B cell (primary cell): ENCODE measurements at places on chromosomes 13 and 19. TPM values are rescaled to one million over a fixed set of nuclear protein-coding genes. Genes with fewer than 3 reads are reported as not detected.
A peak's percentile ranks its signal among the peaks of the same experiment; 100 is the strongest.

ZIM2 gene
- not detected in 2 replicates for polyA plus RNA-seq

- DNase-seq, result peak; percentile 49
Measured at GRCh38 chr19:48815870-48816501, 5.2 kb upstream of the BCAT2 start.

NLRP4 gene
- polyA plus RNA-seq, result 0.45 and 1.3 TPM in 2 replicates

- no peak for DNase-seq
Measured at GRCh38 chr19:9936326-9937000, at the start of gene OLFM2. Gene OLFM2 (minus strand): TSS chr19:9936515. CDS start chr19:9936366, 149 bp downstream.

- DNase-seq, result peak; percentile 86
Measured at GRCh38 chr13:30607908-30608307, 9.8 kb upstream of the USPL1 start.

- DNase-seq, result no peak
Measured at GRCh38 chr19:34598217-34599155, 78.5 kb downstream of the SCGB2B2 start.

- no peak for DNase-seq
Measured at GRCh38 chr13:107835339-107836018, 379.9 kb downstream of the LIG4 start.

DNA sequence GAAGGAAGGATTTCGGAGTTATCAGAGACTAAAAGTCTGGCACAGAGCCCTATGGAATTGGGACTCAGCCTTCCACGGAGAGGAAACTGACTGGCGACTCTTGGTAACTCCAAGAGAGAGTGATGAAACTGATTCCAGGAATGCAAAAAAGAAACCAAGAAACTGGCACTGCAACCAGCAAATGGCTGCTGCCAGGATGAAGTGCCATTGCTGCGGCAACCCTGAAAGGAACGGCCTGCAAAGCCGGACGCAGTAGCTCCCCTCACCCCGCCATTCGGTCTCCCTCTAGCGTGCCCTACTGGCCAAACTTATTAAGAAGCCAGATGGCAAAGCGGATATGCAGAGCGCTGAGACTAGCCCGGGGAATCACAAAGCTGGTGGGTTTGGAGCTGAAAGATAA lies 236.0 kb downstream of the PCDH9 start:
- DNase-seq, result peak; percentile 68

EDNRB gene
- polyA plus RNA-seq, result not detected in 2 replicates

- no peak for DNase-seq
Measured at GRCh38 chr19:53904909-53905308, 4.2 kb upstream of the CACNG7 start.

- DNase-seq, result no peak
Measured at GRCh38 chr13:92164822-92165221, 766.4 kb downstream of the GPC5 start.

B3GNT8 gene
- 0.06 TPM in 1 of 2 replicates, not detected in the other for polyA plus RNA-seq

GRCh38 chr19:35126624-35126959 lies 8.3 kb downstream of the LGI4 start:
- no peak for DNase-seq

DNA sequence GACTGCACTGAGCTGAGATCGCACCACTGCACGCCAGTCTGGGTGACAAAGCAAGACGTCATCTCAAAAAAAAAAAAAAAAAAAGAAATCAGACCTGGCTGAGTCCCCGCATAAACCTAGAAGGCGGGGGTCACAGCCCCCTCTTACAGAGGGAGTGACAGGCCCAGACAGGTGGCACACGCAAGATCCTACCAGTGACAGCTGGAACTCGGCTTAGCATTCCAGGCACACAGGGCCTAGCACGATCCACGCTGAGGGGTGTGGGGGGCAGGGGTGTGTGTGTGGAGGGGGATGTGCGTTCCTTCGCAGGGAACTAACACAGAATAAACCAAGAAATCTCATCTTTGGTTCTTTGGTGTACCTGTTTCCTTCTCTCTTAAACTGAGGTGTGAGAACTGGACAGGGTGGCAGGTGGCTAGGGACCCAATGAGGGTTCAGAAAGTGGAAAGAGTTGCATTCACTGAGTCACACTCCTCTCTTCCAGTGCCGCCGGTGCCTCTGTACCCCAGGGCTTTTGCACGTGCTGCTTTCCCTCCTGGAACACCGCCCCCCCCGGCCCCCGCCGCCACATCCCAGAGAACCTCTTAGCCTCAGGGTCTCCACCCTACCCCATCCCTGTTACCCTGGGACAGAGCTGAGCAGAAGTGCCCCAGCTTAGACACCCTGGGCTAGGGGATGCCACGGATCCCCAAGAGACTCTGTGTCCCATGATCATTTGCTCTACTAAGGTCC lies 5.0 kb downstream of the SGTA start:
- no peak for DNase-seq

- peak; percentile 83 for DNase-seq
Measured at GRCh38 chr13:30376426-30377311, 45.6 kb upstream of the UBE2L5 start.

DNA sequence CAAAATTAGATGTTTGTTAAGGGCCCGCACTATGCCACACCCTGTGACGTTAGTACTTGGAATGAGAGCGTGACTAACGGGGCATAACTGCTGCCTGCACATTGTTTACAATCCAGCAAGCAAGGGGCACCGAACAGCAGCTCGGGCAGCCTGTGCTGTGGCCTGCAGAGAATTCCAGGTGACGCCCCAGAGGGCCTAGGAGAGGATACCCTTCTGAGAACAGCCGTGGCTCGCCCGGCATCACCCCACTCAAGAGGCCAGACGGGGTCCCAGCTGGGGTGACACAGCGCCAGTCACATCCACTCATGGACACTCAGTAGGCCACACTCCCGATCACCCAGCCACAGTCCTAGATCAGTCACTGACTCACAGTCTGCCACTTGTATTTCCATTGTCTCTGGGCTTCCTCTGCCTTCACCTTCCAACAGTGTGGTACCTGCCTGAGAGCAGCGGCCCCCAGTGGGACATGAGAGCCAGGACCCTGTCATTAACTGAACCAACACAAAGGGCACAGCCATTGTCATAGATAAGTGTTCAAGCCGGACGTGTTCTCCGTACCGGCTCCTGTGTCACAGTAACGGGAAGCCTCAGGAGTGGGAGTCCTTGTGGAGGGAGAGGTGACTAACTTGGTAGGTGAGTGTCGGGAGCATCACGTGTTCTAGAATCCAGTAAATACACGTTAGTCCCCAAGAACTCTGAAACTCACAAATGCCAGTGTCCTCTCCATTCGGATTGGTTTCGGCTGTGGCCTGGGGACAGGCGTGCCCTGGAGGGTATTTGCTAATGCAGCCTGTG lies 7.5 kb downstream of the ZNF331 start:
- DNase-seq, result peak; percentile 31

GRCh38 chr13:46320406-46320805 lies 66.6 kb downstream of the RUBCNL start:
- DNase-seq, result no peak

- DNase-seq, result no peak
Measured at GRCh38 chr19:4914736-4915501, 5.6 kb downstream of the UHRF1 start.

LYPD3 gene
- 2.2 and 3.5 TPM in 2 replicates for polyA plus RNA-seq

- no peak for DNase-seq
Measured at GRCh38 chr13:77375560-77376108, 48.7 kb upstream of the MYCBP2 start.

GRCh38 chr13:24764276-24764630 lies 284 bp downstream of the RNF17 start:
- no peak for DNase-seq

URI1 gene
- 21.3 and 32.8 TPM in 2 replicates for polyA plus RNA-seq

- DNase-seq, result no peak
Measured at GRCh38 chr13:52025475-52026245, 1.2 kb downstream of the UTP14C start.

GRCh38 chr13:113350065-113350937 lies 13.6 kb downstream of the GRTP1 start:
- DNase-seq, result no peak

DNA sequence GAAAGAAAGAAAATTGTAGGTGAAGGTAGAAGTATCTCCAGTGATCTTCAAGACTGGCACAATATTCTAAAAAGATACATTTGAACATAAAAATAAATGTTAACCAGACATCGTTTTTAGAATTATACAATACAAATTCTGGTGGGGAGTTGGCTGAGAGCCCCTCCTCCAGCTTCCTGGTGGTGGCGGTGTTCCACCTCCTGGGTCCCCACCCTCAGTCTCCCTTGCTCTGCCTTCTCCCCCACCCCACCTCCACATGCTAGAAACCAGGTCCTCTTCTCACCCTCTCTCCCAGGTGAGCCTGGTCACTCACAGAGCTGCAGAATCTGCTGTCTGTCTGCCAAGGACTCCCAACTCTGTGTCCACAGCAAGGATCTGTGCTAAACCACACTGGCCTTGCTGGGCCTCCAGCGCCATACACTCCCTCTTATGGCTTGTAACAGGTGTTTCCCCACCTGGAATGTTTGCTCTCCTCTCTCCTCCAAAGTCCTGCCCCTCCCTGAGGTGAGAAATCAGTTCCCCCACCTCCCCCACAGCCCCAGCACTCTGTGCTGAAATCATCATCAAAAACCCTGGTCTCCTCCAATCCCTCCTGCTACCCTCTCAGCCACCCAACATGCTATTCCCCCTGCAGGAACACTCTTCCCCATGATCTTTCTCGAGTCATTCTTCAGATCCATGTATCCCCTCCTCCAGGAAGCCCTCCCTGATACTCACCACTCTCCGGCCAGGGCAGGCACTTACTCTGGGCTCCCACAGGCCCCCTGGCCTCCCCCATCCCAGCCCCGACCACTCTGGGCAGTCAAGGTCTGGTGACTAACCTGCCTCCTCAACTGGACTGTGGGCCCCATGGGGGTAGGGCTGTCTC lies 20.5 kb upstream of the CYP2S1 start:
- DNase-seq, result no peak

DNA sequence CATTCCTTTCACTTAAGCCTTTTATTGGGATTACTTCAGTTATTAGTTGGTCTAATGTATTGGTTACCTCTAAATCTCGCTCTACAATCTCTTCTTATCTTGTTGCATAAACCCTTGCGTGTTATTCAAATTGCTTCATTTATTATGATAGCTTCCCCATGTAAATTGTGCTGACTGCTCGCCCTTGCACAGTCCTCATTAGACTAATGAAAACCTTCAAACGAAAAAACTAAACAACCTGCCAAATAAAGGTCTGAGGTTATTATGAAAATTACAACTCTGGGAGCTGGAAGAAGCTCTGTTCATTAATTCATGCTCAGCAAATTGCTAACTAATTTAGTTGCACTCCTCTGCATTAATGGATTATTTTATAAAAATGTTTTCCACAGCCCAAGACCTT lies 320.1 kb downstream of the DACH1 start:
- DNase-seq, result no peak

DNA sequence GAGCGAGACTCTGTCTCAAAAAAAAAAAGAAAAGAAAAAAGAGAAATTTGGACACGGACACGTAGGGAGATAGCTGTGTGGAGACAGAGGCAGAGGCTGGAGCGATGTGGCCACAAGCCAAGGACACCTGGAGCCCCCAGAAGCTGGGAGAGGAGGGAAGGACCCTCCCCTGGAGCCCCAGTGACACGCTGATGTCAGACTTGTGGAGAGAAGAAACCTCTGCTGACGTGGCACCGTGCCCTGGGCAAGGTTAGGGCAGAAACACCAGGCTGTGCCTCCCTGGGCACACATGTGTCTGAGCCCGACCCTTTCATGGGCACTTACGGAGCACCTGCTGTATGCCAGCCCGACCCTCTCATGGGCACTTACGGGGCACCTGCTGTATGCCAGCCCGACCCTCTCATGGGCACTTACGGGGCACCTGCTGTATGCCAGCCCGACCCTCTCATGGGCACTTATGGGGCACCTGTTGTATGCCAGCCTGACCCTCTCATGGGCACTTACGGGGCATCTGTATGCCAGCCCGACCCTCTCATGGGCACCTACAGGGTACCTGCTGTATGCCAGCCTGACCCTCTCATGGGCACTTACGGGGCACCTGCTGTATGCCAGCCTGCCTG lies 17.8 kb downstream of the ARID3A start:
- no peak for DNase-seq

DNA sequence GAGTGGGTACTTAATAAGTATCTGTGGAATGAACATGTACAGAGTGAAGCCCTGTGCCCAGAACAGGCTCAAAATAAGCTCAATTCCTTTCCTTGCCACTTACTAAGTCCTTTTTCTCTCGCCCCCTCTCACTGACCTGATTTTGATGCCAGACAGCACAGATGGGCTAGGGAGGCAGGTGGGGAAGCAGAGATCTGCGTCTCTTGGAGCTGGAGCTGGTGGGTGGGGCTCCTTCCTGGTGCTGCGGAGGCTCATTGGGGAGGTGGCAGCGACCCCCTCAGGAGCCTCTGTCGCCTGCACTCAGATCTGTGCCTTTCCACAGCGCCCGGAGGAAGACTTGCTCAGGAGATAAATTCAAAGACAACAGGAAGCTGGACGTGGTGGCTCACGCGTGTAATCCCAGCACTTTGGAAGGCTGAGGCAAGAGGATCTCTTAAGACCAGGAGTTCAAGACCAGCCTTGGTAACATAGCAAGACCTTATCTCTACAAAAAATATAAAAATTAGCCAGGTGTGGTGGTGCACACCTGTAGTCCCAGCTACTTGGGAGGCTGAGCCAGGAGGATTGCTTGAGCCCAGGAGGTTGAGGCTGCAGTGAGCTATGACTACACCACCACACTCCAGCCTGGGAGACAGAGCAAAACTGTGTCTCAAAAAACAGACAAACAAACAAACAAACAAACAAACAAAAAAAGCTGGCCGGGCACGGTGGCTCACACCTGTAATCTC lies 14.6 kb downstream of the AKT2 start:
- DNase-seq, result no peak

LILRB2 gene
- polyA plus RNA-seq, result 7.5 and 12.4 TPM in 2 replicates

- no peak for DNase-seq
Measured at GRCh38 chr13:105334211-105334610, 1201.3 kb downstream of the EFNB2 start.

DNA sequence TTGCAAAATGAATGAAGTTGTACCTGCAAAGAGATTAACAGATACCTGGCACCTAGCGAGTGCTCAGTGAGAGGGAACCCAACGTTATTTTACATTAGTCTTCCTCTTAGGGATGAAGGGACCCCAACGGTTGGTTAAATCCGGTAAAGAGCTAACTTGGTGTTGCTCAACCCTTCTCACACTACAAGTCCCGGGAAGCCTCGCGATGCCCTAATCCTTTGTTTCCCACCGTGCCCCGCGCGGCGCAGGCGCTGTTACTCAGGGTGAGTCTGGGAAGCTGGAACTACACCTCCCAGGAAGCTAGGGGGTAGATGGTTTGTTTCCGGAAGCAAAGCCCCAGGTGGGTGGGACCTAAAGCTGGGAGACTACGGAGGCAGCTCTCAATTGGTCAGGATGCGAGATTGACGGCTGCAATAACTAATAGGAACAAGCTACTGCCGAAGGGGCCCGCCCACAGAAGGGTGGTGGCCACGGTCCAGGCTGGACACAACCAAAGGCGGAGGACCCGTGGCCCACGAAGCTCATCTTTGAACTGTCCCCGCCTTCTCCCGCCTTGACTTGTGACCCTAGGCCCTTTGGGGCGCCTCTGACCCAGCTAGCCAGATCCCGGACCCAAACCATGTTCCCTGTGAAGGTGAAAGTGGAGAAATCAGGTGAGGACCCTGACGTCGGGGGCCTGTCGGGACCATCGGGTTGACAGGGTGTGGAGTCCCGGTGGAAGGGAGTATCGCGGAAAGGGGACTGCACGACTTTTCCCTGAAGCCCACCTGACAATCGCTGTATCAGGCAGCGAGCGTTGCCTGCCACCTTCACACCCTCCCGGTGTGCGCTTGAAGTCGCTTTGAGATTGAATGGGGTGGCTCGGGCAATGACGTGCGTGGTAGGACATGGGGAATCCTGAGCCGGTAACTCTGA lies at the start of gene LIN37:
LIN37 (plus strand) TSS at position 471 of the 915 bp plus-strand sequence; CDS start at position 620, 149 bp downstream.
- DNase-seq, result peak; percentile 99

- DNase-seq, result peak; percentile 23
Measured at GRCh38 chr19:48111280-48111679, 663 bp upstream of the PLA2G4C start.
